ENCODE measurements at places on chromosomes 5 and 9. TPM values are rescaled to one million over a fixed set of nuclear protein-coding genes. Genes with fewer than 3 reads are reported as not detected.

DNA sequence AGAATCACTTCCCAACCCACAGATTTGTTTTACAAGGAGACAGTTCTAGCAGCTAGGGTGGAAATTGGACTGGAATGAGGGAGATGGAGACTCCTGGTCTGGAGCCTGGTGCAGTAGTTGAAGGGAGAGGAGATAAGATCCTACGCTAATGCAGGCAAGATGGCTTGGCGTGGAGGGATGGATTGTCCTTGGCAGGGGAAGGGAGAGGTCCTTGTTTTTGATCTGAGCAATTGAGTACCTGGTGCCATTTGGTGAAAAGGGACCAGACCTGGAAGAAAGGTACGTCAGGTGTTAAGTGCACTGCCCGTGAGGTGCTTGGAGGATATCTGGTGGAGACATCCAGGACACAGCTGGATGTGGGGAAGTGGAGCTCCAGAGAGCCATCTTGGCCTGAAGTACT is 35.7 kb downstream of the ANGPTL2 start:
- no peak for DNase-seq

- no peak for DNase-seq
These were observed 872 bp downstream of the ZNF618 start for GRCh38 chr9:113876993-113877368.

DNA sequence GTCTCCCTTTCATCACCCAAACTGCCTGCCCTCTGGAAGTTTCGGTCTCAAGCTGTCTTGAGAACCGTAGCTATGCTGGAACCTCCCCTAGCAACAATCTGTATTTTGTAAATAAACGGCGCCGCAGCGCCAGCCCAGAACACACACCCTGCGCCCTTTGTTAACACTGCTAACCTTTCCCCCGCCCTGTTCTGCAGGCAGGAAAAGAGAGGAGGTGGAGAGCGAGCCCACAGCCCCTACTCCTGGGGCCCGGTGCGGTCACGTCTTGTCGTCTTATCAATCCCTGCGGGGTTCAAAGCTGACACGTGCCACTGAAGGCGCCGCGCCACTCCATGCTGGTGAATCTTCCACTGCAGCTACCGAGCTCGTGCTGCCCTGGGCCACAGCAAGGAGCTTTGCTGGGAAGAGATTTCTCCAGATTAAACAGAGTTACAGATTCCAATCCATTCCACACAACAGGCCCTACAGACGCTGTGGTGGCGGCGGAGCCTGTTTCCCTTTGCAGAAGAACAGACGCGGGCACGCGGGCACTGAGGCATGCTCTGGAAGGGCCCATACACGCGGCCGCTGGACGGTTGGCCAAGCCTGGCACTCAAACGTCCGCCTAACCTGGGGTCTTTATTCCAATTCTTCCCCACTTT is 25.3 kb downstream of the ZDHHC11B start:
- DNase-seq = no peak

DNA sequence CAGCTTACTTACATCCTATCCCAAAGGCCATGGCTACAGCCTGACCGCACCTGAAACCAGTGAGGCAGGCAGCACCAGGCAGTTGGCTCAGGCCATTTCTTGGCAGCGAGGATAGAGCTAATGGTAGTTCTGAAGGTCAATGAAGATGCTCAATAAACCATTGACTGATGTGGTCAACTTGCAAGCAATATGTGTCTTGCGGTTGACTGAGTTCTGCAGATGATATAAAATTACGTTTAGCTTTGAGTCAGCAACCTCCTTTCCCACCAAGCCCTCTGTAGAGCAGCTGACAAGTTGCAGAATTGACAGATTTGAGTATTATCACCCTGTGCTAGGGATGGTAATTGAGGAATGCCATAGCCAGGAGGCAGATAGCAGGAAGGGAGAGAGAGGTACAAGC is 189.0 kb upstream of the PUM3 start:
- DNase-seq = no peak

- no peak for DNase-seq
These were observed 38.4 kb downstream of the SH3TC2 start for GRCh38 chr5:149024477-149024876.

GRCh38 chr5:112784726-112785125 is 47.0 kb downstream of the APC start:
- DNase-seq = no peak

- DNase-seq = no peak
These were observed 38.4 kb upstream of the RECK start for GRCh38 chr9:35998333-35998732.

DNA sequence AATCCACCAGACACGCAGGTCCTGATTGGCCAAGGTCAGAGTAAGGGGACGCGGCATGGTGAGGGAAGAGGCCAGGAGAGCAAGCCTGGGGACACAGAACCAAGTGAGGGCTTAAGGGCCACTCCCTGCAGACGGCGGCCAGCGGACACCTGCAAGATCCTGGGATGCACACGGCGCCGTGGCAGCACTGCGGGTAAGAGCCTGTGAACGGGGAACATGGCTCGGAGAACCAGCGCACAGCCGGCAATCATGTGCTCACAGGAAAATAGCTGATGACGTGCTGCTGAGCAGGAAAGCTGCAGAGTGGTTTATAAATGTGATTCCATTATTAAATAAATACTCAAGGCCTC is 27.0 kb upstream of the NSMF start:
- no peak for DNase-seq

DNA sequence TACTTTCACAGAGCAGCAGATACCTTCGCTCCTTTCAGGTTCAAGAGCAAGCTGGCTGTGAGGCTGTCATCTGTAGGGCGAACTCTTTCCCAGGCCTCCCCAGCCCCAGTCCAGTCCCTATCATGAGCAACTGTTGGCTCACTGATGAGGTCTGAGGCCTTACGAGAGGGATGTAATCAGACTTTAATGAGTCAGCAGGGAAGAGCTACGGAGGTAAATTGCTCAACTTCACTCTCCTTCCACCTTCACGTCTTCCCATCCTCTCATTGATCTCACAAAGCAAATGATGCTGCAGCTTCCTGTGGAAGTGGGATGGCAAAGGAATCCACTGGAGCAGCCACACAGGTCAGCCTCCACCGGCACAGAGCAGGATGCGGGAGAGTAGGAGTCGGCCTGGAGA is 130.7 kb upstream of the TBCA start:
- no peak for DNase-seq

DNA sequence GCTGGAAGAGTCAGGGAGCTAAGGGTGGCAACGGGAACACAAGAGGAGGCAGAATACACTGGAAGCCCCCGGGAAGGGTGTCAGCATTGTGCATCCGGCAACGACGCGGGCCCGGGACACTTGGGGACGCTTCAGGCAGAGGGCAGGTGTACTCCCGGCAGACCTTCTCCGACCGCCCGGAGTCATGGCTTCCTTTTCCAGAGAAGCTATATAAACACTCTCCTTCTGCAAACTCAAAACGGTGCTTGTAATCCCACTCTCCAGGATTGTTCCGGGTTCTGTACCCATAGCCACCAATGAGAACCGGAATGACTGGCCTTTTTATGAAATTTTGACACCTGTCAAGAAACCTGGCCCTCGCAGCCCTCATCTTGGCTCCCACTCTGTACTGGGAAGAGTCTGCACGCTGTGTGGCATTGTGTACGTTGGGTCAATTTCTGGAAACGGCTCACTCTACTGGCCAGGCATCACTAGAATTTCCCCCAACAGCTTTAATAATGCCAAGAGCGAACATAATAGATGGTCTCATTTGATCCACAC is 462 bp upstream of the MCC start:
- no peak for DNase-seq

DNA sequence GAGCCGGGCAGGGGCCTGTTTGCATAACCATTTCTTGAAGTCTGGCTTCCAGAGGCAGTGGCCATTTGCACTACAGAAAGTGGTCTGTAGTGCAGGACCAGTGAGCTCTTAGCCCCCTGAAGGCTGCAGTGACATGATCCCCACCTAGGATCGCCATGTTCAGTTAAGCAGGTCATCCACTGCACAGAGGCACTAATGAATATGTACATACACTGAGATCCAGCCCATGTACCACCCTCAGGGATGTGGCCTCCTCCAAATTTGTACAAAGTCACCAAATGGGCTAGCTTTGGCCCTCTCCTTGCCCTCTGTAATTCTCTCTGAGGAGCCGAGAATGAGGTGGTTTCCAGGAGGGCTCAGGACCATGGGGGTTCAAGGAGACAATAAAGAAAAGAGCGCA is 8.3 kb upstream of the SUSD3 start:
- no peak for DNase-seq

LMX1B gene
- not detected for total RNA-seq

OR1J2 gene
- not detected for total RNA-seq

FSTL4 gene
- 11.5 TPM for total RNA-seq
